ENCODE measurements at places on chromosomes 1 and 21.

DNA sequence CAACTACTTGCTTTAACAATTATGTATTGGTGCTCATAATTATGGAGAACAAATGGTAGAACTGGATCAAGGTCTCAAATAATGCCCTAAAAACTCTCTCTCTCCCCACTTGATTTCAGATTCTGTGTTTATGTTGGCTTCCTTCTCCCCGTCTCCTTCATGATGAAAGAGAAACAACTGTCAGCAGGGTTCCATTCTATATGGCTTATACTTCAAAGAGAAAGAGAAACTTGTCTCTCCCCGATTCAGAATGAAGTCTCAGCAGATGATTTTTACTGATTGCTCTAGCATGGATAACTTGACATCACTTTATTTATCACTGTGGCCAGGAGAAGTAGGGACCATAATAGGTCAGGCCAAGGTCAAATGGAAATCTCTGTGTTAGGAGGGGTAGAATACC lies 575.6 kb downstream of the AGBL4 start:
- no peak for DNase-seq

- no peak for DNase-seq
Observed at GRCh38 chr1:234478152-234478480, 863 bp downstream of the TARBP1 start.

DNA sequence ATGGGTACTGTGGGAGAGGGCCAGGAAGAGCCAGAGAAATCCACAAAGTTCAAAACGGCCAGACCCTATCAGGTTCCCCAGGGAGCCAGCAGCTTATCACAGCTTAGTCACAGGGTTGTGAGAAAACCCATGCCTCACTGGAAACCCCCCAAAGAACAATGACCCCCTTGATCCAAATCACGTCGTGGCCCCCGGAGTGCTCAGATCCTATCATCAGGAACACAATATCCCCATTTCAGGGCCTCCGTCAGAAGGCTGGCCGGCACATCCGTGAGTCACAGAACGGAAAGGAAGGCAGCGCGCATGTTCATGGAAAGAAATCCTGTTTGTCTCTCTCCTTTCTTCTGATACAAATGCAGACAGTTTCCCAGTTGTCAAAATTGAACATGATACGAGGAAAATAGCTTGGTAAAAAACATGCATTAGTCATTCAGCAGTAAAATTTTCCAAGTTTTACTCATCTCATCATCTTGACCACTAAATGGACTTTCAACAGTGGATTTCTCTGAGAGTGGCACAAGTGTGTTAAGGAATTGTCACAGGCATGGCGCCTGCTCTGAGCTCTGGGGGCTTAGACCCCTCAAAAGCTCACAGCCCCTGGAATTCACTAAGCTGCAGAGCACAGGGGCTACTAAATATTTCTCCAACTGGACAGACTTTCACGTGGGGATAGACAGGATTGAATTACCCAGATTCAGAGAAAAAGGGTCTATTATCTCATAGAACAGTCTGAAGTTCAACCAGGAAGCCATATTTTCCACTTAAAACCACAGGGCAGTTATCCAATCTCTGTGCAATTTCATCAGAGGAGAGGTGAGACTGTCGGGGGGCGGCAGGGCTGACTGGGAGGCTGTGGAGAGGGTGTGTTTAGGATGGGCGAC lies 124.8 kb downstream of the RIPK4 start:
- DNase-seq = peak; percentile 43

DNA sequence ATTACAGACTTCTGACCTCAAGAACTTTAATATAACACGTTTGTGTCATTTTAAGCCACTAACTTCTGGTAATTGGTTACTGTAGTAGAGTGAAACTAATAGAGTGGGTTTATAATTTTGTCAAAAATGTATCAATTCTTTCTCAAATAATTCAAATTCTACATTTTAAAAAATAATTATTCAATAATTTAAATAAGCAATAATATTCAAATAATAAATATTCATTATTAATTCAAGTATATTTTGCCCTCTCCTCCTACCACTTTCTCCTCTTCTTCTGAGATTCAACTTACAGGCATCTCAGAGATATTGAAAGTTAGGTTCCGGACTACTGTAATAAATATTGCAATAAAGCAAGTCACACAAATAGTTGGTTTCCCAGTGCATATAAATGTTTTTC lies 1107.1 kb downstream of the KCNT2 start:
- no peak for DNase-seq

DNA sequence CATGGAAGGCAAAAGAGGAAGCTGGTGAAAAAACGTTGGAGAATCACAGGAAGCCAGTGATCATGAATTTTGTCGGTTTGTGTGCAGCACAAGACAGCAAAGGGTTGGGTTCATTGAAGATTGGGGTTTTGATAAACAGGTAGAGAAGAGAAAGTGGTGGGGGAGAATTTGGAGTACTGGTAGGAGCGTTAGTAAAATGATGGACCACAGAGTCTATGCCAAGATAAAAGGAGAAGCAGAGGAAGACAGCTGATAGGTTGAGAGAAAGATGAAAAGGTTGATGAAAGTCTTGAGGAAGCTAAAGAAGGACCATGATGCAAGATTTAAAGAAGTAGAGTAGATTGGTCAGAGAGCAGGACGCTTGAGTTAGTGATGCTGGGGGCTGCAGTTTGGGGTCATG lies 156.8 kb upstream of the POU3F1 start:
- DNase-seq = no peak

GRCh38 chr1:41268154-41268770 lies 26.2 kb upstream of the SCMH1 start:
- DNase-seq = peak; percentile 78

Data from kidney capillary endothelial cell (primary cell).